NCI-H1092 (cell line): ENCODE measurements at places on chromosomes 2 and 18.

GRCh38 chr2:233351423-233351822, 2.9 kb upstream of the DGKD start:
- DNase-seq = no peak

DNA sequence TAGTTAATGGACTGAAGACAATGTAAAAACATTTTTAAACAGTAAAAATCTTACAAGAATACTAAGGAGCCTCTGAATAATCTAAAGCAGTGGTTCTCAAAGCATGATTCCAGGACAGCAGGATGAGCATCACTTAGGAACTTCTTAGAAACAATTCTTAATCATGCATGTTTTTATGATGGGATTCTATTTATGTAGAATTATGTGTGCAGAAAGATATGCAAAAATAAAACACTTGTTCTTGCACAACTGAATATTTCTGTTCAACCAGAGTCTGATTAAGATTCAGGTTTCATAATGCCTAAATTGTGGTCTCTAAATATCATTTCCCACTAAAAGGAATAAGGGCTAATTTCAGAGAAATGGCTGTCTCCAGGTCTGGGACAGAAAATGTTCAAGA, 69.2 kb upstream of the MTIF2 start:
- no peak for DNase-seq

GRCh38 chr2:145599756-145600155, 1079.8 kb upstream of the ZEB2 start:
- DNase-seq = no peak

GRCh38 chr2:219650426-219651248, 23.2 kb downstream of the SLC4A3 start:
- DNase-seq = no peak

- DNase-seq = no peak
Measured at GRCh38 chr2:132374961-132375360, 41.6 kb upstream of the GPR39 start.

DNA sequence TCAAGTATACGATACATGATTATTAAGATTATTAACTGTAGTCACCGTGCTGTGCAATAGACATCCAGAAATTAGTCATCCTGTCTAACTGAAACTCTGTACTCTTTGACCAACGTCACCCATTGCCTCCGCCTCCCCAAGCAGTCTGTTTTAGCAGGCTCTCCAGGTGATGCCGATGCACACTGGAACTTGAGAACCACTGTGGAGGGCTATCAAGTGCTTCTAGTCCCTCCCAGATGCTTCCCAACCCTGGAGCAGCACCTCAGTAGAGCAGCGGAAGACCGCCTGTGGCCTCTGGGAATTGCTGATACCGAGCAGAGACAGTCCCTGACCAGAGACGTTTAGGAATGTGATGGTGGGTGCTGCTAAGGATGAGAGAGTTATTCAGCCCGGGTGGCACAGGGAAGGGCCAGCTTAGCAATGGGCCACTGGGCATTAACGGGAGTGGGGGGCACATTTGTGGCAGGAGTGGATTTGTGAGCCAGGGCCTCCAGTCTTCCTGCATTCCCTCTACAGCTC, 50.7 kb downstream of the LIPG start:
- no peak for DNase-seq

GRCh38 chr2:121707920-121708361, 28.7 kb downstream of the NIFK start:
- DNase-seq = no peak

GRCh38 chr18:8948471-8949149, 153.9 kb upstream of the NDUFV2 start:
- no peak for DNase-seq

DNA sequence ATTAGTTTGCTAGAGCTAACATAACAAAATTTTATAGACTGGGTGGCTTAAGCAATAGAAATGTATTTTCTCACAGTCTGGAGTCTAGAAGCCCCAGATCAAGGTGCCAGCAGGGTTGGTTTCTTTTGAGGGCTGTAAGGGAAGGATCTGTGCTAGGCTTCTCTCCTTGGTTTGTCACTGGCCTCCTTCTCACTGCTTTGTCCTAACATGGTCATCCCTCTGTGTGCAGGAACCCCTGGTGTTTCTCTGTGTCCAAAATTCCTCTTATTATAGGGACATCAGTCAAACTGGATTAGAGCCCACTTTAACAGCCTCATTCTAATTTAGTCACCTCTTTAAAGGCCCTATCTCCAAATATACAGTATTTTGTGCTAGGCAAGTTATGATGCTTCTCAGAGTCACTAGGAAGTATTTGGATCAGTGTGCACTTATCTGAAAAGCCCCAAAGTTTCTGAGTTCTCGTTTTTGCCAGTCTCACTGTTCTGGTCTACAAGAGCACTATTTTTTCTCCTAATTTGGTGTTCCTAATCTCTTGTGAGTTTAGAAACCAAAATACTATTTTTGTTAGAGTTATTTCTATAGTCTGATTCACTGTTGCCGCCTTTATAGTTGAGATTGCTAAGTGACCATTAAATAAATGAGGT, 29.0 kb downstream of the ZC3H6 start:
- no peak for DNase-seq

- DNase-seq = no peak
Measured at GRCh38 chr18:55585920-55586561, 2.0 kb downstream of the TCF4 start.

DNA sequence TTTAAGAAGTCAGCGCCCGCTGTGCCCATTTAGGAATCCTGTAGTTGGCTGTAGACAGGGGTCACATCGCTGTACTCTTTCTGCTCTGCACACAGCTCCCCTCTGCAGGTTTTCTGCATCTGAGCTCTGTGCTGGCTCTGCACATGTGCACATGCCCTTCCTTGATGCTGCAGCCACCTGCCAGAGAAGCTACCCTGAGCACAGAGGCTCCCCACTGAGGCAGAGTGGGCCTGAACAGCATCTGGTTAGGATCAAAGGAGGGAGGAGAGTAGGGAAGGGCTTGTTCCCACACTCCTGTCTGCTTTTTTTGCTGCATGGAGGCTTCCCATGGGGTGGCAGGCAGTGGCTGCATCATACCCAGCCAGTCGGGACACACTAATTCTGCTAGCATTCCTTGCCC, 238.9 kb downstream of the FHOD3 start:
- no peak for DNase-seq

DNA sequence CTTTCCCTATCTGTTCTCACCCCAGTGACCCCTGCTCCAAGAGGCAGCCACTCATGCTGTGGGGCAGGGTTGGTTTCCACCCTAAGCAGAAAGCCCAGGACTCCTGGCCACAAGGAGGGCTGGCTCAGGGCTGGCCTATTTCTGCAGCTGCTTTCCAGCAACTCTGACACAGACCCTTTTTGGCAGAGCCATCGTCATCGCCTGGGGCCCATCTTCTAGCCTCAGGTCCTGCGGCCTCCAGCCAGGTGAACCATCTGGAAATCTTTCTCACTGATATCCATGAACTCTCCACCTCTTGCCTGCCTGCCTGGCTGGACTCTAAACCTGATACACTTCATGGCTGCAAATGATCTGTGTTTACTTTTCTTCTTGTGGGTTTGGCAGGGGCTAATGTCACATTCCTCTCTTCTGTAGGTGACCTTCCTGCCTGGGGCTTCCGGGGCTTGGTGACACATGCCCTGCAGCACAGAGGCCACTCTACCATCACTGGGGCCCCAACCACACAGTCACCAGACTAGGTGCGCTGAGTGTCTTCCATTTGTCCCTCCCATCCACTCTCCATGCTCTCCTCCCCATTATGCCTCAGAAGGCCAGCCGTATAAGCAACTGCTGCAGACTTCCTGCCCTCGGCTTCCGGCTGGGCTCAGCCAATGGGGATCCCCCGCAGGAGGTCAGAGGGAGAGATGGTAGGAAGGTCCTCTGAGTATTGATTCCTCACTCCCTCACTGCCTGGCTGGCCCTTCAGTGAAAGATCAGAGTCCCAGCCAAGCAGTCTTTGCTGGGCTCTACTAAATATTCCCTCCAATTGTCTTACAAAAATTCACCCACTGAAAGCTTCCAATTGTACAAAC, 9.7 kb upstream of the COPS8 start:
- DNase-seq = no peak

- no peak for DNase-seq
Measured at GRCh38 chr2:169046440-169047151, 15.5 kb upstream of the ABCB11 start.

- DNase-seq = no peak
Measured at GRCh38 chr2:65232636-65233035, 5.0 kb downstream of the ACTR2 start.

GRCh38 chr2:241048149-241048948, 49.9 kb downstream of the SNED1 start:
- no peak for DNase-seq

DNA sequence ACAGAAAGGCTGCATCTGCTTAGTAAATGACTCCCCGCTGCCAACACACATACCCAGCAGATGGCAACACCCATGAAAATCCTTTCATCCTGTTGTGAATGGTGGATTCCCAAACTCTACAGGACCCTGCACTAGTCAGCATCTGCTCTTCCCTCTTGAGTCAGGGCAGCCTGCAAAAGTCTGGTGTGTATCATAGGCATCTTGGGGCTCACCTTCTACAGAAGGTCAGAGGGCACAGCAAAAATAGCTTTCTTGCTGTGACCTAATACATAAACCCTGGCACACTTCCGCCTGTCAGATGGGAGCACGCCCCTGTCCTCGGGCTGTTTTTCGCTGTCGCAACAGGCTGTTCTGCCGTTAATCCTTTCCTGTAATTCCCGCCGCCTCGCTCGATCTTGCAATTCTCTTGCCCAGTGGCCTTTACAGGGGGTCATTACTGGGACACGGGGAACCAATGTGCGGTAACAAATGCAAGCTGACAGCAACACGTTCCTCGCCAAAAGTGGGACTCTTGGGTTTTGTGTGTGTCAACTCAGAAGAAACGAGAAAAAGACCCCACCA, 19.9 kb upstream of the SCYGR1 start:
- no peak for DNase-seq

DNA sequence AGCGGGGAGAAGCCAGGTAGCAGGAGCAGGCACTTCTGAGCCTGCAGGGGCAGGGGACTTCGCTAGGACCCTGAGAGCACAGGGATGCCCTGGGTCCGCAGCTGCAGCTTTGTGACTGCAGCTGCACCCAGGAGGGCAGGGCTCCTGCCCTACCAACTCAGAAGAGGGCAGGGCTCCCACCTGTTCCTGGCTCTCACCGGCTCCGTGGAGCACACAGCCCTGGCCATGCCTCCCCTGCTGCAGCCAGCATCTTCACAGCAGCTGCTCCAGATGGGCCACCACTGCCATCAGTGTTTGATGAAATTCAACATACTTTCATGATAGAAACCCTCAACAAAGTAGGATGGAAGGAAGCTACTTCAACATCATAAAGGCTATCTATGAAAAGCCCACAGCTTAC, 92.7 kb downstream of the FAM210A start:
- no peak for DNase-seq
